ENCODE measurements at places on chromosomes 11 and 22.

DNA sequence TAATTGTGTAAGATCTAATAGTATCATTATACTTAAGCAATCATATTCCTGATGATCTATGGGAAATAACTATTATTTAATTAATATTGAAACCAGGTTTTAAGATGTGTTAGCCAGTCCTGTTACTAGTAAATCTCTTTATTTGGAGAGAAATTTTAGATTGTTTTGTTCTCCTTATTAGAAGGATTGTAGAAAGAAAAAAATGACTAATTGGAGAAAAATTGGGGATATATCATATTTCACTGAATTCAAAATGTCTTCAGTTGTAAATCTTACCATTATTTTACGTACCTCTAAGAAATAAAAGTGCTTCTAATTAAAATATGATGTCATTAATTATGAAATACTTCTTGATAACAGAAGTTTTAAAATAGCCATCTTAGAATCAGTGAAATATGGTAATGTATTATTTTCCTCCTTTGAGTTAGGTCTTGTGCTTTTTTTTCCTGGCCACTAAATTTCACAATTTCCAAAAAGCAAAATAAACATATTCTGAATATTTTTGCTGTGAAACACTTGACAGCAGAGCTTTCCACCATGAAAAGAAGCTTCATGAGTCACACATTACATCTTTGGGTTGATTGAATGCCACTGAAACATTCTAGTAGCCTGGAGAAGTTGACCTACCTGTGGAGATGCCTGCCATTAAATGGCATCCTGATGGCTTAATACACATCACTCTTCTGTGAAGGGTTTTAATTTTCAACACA lies 6.4 kb downstream of the BIRC3 start:
- no peak for DNase-seq

- no peak for DNase-seq
These were observed 51.4 kb downstream of the FAM83F start for GRCh38 chr22:40046126-40046525.

DNA sequence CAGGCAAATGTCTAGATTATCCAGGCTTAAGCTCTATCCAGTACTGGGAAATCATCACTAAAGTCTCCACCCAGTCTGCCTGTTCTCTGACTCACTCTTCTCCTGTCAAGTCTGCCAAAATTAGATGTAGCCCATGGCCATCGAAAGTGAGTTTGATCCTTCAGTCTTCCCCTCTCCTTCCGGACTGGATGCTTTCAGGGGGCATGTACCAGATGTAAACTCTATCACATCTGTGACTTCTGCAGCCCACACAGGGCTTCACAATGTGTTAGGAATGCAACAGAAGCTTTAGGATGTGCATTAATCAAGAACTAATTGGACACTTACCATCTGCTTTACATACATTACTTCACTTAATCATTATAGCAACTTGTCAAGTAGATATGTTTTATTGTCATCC lies 12.3 kb downstream of the ME3 start:
- no peak for DNase-seq

GRCh38 chr11:67116758-67117105 lies 2.3 kb upstream of the KDM2A start:
- no peak for DNase-seq

- peak; percentile 20 for DNase-seq
These were observed 7.1 kb downstream of the PNPLA5 start for GRCh38 chr22:43884600-43885318.

GRCh38 chr11:77580712-77581337 lies 8.9 kb upstream of the AQP11 start:
- DNase-seq: no peak

DNA sequence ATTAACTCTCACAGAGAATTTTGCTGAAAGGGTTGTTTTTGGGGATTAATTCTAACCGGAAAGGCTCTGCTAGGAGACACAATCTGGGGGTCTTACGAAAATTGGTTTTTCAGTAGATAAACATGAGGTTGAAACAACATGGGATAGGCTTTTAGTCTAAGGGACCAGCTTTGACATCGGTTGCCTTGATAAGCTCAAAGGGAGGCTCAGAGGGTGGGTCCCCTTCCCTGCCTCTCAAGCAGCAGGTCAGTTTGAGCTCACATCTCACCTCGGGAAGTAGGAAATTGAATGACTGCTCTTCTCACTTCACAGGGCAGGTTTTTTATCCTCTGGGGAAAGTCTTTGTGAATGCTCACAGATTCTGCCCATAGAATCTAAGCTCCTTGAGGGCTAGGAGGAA lies 70.2 kb upstream of the KIRREL3 start:
- no peak for DNase-seq

- no peak for DNase-seq
These were observed 58.0 kb downstream of the C11orf91 start for GRCh38 chr11:33642461-33643166.

DNA sequence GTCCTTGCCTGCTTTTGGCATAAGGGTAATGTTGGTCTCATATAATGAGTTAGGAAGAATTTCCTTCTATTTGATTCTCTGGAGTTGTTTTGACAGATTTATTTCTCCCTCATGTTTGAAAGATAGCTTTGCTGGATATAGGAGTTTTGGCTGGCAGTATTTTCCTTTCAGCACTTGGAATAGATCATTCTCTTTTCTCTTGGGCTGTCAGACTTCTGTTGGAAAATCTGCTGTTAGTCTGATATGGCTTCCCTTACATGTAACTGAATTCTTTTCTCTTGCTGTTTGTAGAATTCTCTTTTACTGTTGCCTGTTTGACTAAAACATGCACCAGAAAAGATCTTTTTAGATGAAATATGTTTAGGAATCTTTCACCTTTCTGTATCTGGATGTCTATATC lies 165.5 kb downstream of the GUCY1A2 start:
- DNase-seq: no peak

DNA sequence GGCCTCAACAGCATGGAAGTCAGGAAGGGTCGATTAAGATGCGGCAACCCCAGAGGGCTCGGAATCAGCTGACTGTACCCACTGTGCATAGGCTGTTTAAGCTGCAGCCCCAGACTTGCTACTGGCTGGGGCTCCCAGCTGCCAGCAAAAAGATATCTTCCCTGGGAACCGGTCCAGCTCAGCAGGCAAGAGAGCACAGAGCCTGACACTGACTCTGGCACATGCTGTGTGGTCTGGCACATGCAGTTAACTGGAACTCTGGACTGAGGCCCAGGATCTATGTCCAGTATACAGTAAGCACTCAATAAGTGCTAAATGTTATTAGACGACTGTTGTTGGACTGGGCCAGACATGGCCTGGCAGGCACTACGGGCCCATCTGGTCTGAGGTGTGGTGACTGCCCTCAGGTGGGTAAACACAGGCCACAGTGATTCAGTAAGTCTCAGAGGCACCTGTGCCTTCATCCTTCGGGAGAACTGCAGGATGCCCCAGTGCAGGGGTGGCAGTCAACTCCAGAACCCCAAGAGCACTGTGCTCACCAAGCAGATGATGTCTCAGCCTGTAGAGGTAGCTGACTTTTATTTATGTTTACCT lies 87.6 kb downstream of the LARGE1 start:
- DNase-seq: no peak

- DNase-seq: no peak
These were observed 10.4 kb downstream of the JAM3 start for GRCh38 chr11:134079317-134079716.

DNA sequence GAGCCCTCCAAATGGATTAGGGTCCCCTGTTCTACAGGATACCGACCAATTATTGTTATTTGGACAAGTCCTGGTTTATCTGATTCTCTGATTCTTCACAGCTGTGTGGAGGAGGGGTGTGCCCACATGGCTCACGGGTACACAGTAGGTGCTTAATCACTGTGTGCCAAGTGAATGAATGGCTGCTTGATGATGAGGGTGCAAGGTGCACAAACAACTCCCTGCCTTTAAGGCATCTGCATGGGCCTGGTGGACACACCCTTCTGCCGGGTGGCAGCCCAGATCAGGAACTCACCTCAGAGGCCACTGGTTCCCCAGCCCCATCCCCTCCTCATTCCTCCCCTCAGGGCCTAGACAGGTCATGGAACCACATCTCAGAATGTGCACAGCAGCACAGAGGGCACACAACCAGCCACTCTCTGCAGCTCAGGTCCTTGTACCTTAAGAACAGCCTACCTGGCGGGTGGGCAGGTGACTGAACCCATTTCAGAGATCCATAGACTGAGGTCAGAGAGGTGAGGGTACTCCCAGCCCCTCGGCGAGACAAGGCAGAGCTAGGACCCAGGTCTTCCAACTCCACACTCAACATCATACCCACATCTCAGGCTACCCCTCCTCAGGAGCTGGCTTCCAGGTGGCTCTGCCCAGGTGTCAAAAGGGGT lies 50.3 kb downstream of the SHANK2 start:
- no peak for DNase-seq

DNA sequence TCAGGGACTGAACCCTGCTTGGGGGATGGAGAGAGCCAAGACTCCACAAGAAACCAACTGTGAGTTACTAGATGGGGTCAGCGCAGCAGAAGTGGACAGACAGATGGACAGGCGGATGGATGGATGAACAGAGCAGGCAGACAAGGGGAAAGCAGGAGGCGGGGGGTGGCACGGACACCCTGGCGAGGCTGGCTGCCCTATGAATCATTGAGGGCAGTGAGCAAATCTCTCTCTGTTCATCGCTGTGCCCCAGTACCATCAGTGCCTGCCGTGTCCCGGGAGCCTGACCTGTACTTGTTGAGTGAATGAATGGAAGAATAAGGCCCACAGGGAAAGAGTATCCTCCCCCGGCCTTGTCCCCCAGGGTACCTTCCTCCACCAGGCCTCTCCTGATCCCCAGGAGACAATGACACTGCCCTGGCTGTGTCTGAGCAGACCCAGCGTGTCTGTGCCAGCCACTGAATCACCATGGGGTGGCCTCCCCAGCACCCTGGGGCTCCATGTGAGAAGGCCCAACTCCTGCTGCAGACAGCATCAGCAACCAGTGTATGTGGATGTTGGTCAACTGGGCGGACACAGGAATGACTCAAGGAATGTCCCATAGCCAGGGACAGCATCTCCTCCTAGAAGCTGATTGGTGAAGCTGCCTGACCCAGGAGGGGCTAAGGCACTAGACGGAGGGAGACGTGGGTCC lies 5.1 kb upstream of the KLHL35 start:
- DNase-seq: no peak

DNA sequence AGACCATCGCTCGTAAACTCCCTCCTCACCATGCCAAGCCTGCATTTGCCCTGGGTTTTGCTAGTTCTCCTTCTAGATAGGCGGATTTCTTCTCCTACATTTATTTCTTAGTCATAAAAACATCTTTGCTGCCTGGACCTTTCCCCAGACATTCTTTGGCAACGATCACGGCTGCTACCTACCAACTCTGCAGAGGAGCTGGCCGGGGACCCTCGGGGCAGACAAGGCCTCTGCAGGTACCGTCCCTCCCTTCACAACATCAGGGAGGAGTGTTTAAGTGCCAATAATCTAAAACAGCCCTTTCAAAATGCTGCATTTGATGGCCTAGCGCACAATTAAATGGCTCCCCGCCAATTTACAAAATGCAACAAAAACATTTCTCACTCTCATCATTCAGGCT lies 34.4 kb downstream of the BRD1 start:
- no peak for DNase-seq

- DNase-seq: peak; percentile 38
These were observed 638 bp downstream of the PARVA start for GRCh38 chr11:12377824-12378593.

GRCh38 chr11:12288931-12289666 lies 88.3 kb upstream of the PARVA start:
- DNase-seq: no peak

- DNase-seq: no peak
These were observed 26.3 kb downstream of the STK33 start for GRCh38 chr11:8567602-8568198.

DNA sequence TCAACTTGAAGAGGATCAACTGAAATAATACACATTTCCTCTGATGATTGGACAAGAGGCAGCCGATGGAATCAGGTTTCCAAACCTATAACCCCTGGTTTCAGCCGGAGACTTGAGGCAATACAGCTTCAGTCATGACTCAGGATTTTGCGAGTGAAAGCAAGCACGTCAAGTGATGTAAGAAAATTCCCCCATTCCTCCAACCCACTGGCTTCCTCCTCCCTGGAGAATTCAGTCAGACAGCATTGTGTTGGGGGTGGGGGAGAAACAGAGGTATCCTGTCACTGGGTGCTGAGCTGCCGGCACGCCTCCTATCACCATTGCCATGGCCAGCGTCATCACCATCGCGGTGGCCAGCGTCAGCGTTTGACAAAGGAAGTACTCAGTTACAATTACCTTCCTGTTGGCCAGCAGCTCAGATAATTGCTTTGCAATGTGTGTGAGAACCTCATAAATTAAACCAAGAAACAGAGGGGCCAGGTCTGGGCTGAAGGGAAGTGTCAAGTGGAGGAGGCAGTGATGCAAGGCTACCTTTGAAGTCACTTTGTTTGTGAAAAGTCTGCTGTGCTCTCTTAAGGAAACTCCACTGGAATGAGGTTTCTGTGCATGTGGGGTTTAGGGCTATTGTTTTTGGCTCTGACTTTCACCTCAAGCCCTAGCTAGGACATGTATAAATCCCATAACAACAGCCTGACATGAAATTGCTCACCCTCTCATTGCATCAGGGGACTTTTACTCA lies 50.2 kb downstream of the LIF start:
- peak; percentile 97 for DNase-seq

GRCh38 chr22:23178512-23179254 lies 1.6 kb upstream of the BCR start:
- DNase-seq: peak; percentile 28

DNA sequence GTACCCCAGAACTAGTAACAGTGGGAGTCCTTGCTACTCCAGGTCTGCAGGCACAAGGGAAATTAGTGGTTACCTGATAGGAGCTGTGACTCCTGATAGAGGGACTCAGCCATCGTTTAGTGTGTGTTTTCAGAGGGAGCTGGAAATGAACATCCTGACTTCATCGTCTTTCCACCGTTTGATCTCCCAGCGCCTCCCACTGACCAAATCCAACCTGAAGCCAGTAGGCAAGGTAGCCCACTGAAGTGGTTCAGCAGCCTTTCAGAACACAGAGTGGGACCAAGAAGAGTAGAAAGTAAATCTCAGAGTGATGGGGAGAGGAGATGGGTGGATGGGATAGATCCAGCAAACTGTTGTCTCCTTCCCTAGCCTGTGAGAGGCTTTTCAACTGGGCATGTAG lies 385.9 kb downstream of the INSC start:
- DNase-seq: no peak

Measured in Panc1 (cell line).